ENCODE measurements at places on chromosomes 6 and 20.

GRCh38 chr6:29589423-29590048 lies 4.6 kb downstream of the OR2H2 start:
- peak; percentile 35 for DNase-seq

GRCh38 chr6:166613027-166613426 lies 14.0 kb downstream of the RPS6KA2 start:
- DNase-seq: no peak

DNA sequence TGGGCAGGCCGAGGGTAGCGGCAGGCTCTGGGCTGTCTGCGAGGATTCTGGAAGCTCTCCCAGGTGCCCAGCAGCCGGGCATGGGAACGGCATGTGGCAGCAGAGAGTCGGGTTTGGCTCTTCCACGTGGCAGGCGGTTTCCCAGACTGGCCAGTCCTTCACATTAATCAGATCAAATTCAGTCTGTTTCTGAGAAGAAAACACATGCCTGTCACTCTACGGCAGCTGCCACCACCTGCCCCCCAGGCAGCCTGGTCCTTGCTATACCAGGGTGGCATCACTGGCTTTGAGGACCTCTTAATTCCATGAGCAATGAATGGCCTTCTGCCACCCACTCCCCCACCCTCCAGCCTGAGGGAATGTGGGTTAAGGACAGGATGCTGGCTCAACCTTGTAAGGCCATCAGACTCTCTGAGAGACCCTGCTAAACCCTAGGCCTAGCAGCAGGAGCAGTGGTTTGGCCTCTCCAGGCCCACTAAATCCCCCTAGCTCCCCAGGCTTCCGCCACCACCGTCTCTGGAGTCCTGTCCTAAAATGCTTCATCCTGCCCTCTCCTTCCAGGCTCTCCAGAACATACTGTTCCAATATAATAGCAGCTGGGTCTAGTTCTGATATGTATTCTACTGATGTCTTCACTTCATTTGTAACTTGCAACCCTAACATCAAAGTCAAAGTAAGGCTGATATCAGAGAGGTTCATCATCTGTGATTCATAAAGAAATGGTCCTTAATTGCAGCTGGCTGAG lies 47.8 kb downstream of the PLCG1 start:
- no peak for DNase-seq

DNA sequence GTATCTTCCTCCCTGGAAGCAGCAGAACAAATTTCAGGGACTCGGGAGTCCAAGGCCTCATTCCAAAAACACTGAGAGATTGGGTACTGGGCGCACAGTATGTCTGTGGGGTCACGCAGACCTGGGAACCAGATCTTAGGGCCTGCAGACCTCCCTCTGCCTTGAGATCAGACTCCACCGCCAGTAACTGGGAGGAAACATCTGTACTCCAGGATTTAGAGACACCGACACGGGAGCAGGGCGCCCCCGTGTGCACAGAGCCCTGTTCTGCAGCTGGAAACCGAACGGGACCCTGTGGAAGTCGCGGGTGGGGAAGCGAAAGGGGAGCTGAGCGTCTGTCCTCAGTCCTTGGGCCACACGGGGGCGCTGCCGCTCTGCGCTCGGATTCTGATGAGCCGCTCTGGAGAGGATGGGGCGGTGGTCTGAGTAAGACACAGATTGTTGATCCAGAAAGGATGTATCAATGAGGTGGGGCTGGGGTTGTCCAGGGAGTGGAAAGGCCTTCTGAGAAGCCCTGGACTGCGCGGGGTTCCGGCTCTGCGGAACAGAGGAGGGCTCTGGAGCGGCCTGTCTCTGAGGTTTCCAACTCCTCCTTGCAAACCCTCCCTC lies 35.7 kb upstream of the HLA-E start:
- DNase-seq: peak; percentile 84

- DNase-seq: no peak
These were observed 161.6 kb downstream of the QRSL1 start for GRCh38 chr6:106790935-106791334.

DNA sequence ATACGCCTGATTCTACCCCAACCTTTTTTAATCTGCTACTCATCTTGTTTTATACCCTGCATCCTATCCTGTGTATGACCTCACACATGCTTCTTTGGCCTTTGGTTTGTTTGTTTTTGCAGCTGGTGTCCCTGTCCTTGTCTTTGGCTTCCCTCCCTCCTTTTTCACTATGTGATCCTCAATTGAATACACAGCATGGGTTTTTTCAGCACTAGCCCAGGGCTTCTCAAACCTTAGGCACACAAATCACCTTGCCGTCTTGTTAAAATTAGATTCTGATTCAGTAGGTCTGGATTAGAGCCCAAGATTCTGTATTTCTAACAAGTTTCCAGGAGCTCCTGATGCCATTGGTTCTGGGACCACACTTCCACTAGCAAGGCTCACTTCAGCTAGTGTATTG lies 321.5 kb upstream of the MAN1A1 start:
- DNase-seq: no peak
